ENCODE measurements at places on chromosomes 5 and 9. TPM values are rescaled to one million over a fixed set of nuclear protein-coding genes. Genes with fewer than 3 reads are reported as not detected.

- peak; percentile 58 for DNase-seq
These were observed 41.9 kb downstream of the SLC22A5 start for GRCh38 chr5:132411304-132412013.

- DNase-seq: no peak
These were observed 67.5 kb upstream of the MAMDC2 start for GRCh38 chr9:69976152-69976551.

DNA sequence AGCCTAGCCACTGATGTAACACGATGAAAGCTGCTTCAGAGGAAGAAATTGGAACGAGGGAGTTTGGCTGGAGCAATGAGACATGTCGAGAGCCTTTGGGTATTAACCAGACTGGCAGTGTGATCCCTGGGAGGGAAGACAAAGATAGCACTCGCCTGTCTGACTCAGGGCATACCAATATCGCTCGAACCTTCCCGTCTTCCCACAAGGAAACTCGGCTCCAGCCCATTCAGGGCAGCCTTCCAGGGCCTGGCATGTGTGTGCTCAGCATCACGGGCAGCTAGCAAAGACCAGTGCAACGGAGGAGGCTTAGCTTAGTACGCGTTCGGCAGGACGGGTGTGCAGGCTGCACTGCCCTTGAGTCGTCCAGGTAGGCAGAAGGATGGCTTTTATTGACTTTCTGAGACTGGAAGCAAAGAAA, 356.9 kb upstream of the WWC1 start:
- no peak for DNase-seq

- DNase-seq: no peak
These were observed 812.0 kb upstream of the ZNF608 start for GRCh38 chr5:125558466-125558865.

The ANKRA2 gene
- 27.1 TPM for total RNA-seq

The IZUMO3 gene
- total RNA-seq: not detected

The TICAM2 gene
- total RNA-seq: 1.8 TPM

The GFPT2 gene
- total RNA-seq: not detected

The ADCY2 gene
- total RNA-seq: not detected

The PPP6C gene
- total RNA-seq: 57.6 TPM

The IFNA2 gene
- total RNA-seq: not detected

All from activated CD4-positive, alpha-beta memory T cell treated with anti-CD3 and anti-CD28 coated beads, Interleukin-2, amount 10 ng/mL, durations not matched to agents 7 days and 5 days (primary cell).